ENCODE measurements at places on chromosomes 3 and 15.

DNA sequence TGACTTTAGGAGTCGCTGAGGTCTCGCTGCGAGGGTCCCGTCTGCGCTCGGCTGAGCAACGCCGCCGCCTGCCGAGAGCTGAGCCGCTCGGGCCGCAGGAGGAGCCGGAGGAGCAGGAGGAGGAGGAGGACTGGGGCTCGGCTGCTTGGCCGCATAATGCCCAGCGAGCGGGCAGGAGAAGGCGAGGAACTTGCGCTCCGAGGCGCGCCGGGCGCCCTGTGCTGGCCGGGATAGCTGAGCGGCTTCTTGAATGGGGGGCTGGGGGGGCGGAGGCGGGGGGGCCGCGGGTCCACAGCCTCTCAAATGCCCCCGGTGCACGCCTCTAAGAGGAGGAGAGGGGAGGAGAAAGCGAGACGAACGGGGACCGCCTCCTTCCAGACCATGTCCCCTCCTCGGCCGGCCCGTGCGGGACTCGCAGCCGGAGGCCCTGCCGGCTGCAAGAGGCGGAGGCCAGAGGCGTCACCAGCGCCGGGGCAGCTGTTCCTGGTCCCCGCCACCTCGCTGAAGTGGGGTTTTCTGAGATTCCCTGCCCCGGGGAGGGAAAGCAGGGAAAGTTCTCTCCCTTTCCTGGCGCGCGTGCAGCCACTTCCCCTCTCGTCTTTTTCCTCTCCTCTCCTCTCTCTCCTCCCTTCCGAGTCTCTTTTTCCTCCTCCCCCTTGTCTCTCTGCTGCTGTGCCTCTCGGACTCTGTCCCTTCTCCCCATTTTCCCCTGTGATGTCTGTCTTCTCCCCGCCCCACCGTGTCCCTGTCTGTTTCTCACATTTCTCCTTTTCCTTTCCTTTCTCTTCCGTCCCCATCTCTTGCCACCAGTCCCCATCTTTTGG, at the start of gene ADAMTS9:
ADAMTS9 (minus strand) TSS at position 220 of the 824 bp plus-strand sequence. CDS start 343 bp downstream, outside the sequence.
- DNase-seq: no peak

- DNase-seq: no peak
Measured at GRCh38 chr3:192812743-192813383, 85.5 kb upstream of the FGF12 start.

GRCh38 chr3:32488474-32489008, 14.1 kb downstream of the CMTM6 start:
- DNase-seq: no peak

DNA sequence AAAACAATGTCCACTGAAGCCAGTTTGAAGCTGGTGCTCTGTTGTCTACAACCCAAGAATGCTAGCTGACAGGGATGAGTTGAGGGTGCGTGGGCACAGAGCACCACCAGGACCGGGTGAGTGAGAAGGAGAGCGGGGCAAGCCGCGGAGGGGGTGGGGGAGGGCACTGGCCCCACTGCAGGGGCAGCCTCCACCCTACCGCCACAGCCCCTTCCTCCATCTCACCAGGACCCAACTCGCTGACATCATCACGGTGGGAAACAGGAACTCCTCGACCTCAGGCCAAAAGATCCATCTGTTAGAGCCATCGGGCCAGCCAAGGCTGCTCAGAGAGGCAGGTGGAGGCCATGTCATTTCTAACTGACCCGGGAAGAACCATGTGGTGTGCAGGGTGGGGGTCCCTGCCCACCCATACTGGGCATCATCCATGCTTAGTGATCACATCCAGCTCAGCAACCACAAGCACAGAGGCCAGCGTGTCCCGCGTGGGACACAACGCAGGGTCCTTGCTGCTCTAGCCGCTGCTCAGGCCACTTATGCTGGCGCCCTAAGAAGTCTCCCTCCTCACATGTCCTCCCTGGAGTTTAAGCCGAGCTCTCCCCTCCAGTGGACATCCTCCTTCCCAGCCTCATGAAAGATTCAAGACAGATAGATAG, 57.6 kb upstream of the GATA2 start:
- DNase-seq: no peak

- DNase-seq: no peak
Measured at GRCh38 chr3:159887911-159888310, 100.7 kb upstream of the IL12A start.

GRCh38 chr3:188583341-188584161, 429.6 kb downstream of the LPP start:
- DNase-seq: peak; percentile 4

DNA sequence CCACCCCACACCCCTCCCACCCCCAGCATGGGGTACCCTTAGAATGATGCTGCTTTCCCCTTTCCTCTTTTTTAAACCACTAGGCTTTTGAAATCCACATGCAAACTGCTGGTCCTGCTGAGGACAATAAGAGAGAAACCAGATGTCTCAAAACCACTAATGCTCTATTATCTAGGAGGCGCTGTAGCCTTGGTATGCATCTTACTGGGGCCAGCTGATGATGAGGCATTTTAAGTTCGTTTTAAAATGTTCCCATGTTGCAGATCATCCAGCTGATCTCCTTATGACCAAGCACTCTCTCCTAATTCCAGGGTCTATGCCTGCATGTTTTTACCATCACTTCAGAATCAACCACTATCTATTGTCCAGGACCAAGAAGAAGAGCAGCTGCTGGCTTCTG, 1.3 kb downstream of the NME9 start:
- no peak for DNase-seq

DNA sequence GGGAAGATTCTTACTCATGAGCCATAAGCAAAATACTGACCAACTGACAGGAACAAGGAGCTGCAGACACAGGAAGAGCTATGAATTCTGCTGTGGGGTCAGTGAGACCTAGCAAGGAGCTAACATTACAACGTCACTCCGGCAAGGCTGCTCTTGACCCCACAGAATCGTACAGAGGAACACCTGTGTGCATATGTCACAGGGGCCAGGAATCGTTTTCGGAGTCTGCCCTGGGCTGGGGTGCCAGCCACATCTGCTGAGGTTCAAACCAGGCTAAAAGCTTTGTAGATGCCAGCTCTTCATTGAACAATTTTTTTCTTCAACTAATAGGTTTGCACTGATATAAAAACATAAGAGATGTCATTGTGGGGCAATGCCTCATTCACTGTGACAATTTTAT, 82.6 kb downstream of the LRRK1 start:
- DNase-seq: no peak

- DNase-seq: no peak
Measured at GRCh38 chr3:179265875-179266274, 15.0 kb upstream of the KCNMB3 start.

GRCh38 chr3:3309887-3310286, 130.4 kb upstream of the CRBN start:
- no peak for DNase-seq

GRCh38 chr3:11721479-11721878, 77.8 kb upstream of the VGLL4 start:
- DNase-seq: no peak
